Panc1 (cell line): ENCODE measurements at places on chromosomes 3 and 15.

DNA sequence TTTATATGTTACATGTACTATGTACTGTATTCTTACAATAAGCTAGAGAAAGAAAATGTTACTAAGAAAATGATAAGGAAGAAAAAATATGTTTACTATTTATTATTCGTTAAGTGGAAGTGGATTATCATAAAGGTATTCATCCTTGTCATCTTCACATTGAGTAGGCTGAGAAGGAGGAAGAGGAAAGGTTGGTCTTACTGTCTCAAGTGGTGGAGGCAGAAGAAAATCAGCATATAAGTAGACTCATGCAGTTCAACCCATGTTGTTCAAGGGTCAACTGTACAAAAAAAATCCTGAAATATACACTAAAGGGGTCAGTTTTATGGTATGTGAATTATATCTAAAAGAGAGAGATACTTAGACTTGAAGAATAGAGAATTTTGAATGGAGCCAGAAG lies 5.7 kb downstream of the HMG20A start:
- DNase-seq: no peak

DNA sequence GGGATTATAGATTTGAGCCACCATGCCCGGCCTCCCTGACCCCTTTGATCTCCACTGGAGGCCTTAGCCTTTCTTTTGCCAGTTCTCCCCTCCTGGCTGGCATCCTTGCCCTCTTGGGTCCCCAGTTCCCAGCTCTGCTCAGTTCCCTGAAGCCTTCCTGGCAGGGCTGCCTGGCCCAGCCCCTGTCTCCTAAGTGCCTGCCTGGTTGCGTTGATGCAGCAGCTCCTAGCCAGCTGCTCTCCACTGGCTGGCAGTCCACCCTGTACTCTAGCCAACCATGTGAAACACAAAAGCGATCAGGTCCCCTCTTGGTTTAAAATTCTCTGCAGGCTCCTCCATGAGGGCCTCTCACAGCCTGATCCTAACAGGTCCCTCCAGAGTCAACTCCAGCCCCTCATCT lies 184.7 kb downstream of the RAB11A start:
- DNase-seq: no peak

- no peak for DNase-seq
Observed at GRCh38 chr3:46280105-46280797, 38.0 kb downstream of the CCR3 start.

DNA sequence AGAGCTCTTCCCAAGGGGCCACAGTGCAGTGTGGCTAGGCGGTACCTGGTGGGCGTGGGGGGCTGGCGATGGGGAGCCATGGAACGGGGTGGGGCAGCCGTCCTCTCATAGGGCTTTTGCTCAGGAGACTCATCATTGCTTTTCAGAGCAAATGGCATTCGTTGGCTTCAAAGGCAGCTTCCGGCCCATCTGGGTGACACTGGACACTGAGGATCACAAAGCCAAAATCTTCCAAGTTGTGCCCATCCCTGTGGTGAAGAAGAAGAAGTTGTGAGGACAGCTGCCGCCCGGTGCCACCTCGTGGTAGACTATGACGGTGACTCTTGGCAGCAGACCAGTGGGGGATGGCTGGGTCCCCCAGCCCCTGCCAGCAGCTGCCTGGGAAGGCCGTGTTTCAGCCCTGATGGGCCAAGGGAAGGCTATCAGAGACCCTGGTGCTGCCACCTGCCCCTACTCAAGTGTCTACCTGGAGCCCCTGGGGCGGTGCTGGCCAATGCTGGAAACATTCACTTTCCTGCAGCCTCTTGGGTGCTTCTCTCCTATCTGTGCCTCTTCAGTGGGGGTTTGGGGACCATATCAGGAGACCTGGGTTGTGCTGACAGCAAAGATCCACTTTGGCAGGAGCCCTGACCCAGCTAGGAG lies 40.8 kb downstream of the MESD start:
- DNase-seq: no peak

- no peak for DNase-seq
Observed at GRCh38 chr3:61733876-61734275, 172.5 kb downstream of the PTPRG start.

DNA sequence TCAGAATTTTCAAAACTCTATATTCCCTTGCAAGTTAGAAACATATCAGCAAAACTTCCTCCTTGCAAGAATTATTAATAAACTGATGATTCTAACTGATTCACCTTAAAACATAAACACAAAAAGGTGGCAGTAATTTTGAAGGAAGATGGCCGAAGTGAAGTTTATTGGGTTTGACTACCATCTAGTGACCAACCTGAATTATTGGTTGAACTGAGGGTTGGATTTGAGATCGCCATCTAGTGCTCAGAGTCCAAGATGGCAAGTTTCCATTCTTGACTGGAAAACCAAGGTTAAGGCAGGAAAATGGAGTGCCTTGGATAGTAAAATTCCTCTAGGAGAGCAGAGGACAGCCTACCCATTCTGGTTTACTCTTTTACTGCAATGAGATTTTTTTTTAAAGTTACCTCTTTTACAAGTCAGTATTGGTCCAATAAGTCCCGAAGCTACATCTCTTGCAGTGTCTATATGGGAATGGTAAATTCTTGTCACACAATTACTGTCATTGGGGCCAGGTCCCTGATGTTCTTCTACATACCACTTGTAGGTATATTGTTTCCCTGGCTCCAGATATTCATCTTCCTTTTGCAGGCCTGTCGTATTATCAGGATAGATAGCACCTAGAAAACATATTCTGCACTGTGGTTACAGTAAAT lies 51.6 kb upstream of the CP start:
- peak; percentile 90 for DNase-seq

DNA sequence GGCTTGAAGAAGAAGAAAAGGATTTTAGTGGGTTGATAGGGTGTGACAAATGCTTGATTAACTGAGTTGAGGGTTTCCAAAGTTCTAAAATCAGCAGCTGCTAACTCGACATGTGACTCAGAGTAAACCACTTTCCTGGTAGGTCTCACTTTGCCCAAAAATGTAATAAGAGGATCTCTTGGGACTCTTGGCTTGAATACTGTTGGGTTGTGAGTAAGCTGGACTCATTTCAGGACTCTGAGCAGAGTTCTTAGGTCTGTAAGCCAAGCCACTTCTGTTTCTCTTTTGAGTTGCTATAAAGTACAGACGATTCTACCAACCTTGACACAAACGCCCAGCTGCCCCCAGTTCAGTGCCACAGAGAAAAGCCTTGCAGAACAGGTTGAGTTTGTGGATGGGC lies 241.1 kb downstream of the ZNF621 start:
- no peak for DNase-seq

GRCh38 chr15:87433871-87434270 lies 822.7 kb downstream of the NTRK3 start:
- no peak for DNase-seq

- no peak for DNase-seq
Observed at GRCh38 chr3:130926504-130926903, 32.6 kb downstream of the ATP2C1 start.

DNA sequence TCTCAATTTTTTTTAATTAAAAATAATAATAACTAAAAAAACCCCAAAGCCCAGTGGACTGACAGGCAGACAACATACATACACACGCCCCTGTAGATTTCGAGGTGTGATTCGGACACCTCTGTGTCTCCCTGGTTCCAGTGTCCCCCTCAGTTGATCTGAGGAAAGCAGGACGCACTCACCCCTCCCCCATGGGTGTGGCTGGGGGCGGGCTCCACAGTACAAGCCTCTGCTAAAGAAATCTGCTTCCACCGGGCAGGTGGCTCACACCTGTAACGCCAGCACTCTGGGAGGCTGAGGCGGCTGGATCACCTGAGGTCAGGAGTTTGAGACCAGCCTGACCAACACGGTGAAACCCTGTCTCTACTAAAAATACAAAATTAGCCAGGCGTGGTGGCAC lies 33.8 kb upstream of the BLM start:
- DNase-seq: no peak

DNA sequence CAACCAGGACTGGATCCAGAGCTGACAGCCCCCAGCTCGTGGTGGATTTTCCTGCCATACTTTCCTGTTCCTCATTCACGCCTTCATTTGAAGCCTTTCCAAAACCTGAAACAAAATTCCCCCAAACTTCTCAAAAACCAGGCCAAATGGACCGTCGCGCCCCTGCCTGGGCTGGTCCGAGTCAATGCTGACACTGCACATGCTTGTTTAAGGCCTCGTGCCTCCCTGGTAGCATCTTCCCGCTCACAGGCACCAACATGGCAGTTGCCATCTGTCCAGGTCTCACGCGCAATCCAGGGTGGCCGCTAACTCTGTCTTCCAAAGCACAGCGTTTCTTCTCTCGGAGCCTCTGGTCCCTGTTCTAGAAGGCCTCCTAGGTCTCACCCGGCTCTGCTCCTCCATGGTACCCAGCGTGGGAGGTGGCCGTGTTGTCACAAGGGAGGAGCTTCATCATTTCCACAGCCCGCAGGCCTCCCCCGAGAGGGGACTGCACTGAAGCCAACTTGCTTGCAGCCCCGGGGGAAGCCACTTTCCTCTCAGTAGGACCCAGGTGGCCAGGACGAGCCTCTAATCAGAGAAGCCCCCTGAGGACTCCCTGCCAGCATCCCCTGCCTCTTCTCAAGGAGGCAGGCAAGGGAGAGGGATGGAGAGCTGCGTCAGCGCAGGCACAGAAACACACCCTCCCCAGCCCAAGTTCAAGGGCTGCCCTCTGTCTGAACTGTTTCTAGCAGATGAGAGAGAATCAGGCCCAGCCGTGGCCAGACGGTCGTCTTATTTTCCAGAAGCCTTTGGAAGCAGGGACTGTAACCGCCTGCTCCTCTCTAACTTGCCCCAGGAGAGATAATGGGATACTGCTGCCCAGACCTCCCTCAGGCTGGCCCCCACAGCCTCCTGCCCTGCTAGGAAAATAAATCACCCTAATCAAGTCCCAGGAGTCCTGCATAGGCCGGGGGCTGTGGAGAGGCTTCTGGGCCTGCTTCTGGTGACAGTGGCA lies 152.8 kb upstream of the TLE3 start:
- no peak for DNase-seq

DNA sequence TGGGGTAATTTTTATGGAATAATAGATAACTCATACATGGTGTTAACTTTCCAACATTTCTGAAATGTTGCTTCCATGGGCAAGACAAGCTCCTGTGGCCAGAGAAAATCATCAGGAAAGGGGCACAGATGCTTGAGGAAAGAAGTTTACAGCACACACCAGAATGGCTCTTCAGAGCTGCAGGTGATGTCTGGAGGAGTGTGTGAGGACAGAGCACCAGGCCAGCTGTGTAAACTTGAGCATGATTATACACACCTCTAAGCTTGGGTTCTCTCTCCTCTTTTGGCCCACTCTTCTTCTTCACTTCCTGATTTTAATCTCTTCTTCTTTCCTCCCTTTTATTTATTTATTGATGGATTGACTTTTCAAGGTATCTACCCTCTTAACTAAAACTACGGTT lies 676.0 kb downstream of the GRM7 start:
- DNase-seq: no peak

DNA sequence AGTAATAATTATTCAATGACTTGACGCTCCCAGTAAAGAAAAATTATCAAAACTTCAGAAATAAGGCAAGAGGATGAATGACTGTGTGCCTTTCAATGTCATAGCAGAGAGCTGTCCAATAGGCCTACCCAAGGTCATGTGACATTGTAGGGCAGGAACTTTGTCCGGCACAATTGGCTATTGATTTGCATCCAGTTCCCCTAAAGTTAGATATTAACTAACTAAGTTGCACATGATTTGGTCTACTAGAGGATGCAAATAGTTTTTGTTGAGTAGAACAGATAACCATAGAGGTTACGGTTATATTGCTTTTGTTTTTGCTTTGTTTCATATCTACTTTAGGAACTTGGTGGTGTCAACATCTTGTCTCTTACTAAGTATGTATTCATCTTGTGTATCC lies 127.9 kb upstream of the PFN2 start:
- DNase-seq: no peak

DNA sequence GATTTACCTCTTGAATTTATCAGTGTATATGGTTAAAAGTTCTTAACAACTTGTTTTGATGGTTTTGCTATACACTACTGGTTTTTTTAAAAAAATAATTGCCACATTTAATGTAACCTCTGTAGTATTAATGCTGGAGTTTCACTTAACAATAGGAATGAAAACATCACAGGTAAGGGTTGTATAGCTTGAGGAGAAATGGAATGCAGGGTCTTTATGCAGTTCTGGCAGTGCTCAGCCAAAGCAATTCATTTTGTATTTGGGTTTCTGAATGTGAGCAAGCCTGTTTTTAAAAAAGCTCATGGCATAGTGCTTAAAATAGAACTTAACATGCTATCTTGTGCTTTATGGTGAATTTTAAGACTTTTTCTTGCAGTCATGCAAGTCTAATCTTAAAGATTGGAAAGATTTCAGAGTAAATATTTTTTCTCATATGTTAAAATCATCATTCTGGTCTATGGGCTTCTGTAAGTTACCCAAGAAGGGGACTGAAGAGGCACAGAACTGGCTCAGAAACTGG lies 8.9 kb downstream of the PIAS1 start:
- DNase-seq: no peak

GRCh38 chr3:119120480-119120879 lies 25.5 kb upstream of the TEX55 start:
- no peak for DNase-seq

DNA sequence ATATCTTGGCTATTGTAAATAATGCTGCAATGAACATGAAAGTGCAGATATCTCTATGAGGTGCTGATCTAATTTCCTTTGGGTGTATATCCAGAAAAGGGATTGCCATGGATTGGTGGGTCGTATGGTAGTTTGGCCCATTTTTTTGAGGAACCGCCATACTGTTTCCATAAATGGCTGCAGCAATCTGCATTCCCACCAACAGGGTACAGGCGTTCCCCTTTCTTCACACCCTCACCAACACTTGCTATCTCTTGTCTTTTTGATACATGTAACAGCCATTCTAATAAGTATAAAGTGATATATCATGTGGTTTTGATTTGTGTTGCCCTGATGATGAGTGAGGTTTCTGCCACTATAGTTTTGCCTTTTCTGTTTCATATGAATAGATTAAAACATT lies 146.7 kb downstream of the NR2F2 start:
- DNase-seq: no peak

GRCh38 chr3:196138482-196139254 lies 56.8 kb upstream of the TFRC start:
- DNase-seq: no peak

GRCh38 chr15:98003996-98004395 lies 43.5 kb downstream of the ARRDC4 start:
- no peak for DNase-seq

GRCh38 chr3:57257678-57258077 lies 30.1 kb downstream of the APPL1 start:
- no peak for DNase-seq
